ENCODE measurements at places on chromosomes 5 and 9.
A peak's percentile ranks its signal among the peaks of the same experiment; 100 is the strongest.

- no peak for DNase-seq
Measured at GRCh38 chr5:72955143-72955767, 586 bp upstream of the FCHO2 start.

DNA sequence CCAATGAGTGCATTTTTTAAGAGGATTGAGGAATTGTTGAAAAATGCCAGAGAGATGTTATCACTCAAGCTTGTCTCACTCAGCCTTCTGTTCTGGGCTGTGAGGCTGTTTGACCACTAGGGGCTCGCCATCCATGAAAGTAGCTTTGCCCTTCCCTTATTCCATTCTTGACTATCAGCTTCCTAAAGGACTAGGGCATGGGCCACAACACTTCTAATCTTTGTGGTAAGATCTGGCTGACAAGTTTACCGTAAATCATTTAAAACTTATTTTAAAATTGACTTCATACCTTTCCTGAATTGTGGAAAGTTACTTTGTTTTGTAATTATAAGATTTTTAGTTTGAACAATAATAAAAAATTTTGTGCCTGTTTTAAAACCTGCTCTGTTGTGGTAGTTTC, 49.5 kb downstream of the TJP2 start:
- DNase-seq, result peak; percentile 31

DNA sequence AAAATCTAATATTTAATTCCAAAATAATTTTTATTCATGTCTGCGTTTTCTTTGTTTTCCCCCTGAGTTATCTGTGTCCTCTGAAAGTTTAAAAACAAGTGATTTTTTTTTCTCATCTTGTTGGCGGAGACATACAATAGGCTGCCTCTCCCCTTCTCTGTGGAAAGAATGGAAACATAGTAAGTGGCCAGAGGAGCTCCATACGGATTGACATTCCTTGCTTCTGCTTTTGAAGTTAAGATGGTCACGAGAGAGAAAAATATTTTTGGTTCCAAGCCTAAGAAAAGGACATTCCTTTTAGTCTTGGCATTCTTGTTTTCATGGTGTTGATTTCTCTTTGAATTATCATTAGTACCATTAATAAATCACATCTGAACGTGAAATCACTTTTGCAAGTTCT, 28.3 kb downstream of the ZNF462 start:
- DNase-seq, result no peak

DNA sequence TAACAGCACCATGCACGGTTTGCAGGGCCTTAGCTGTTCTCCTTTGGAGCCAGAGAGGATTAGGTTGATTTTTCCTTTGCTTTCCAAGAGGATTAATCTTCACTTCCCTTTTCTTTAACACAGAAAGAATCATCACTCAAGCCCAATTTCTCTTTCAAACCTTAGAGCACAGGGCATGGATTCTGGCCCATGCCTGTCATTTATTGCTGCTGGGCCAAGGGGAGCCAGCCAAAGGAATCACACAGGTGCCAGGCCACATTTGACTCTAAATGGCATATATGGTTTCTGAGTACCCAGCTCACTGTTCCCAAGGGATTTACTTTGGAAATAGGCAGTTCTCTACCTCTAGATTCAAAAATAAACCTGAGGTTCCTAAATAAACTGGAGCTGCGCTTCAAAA, 58.3 kb downstream of the FBXL7 start:
- no peak for DNase-seq

DNA sequence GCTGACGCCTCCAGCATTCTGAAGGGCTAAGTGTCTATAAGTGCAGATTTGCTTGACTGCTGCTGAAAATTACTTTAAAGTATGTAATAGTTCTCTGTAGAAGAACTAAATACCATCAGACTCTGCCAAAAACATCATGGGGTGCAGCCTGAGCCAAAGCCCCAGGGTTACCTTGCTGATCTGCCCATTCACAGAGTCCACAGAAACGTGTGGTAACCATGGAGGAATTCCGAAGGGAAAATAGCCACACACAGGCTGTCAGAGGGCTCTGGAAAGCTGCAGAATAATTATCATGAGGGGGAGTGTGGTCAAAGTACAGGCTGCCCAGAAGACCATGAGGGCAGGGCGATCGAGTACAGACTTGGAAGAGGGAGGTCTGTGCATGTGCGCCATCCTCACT, 36.4 kb downstream of the RETREG1 start:
- no peak for DNase-seq

- DNase-seq, result no peak
Measured at GRCh38 chr5:142171270-142171669, 62.7 kb downstream of the NDFIP1 start.

- peak; percentile 32 for DNase-seq
Measured at GRCh38 chr5:78320401-78320800, 25.9 kb upstream of the AP3B1 start.

DNA sequence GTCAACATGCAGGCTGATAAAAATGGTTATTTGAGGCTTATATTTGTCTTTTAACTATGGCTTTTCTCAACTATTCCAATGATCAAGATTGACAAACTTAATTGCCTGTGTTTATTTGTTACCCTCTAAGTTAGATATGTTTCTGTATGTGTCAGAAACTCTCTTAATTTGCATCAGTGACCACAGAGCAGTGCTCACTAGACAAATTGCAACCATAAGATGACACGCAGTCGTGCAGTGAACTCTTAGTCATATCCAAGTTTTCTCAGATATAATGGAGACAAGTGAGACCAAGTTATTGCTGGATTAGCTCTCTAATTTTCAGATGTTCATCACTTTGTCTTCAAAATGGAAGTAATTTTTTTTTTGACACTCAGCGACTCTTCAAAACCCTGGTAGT, 342.2 kb upstream of the RFX3 start:
- no peak for DNase-seq

GRCh38 chr5:174325431-174325830, 279.9 kb downstream of the NSG2 start:
- no peak for DNase-seq

GRCh38 chr5:52759331-52759730, 28.4 kb upstream of the ITGA1 start:
- no peak for DNase-seq

- no peak for DNase-seq
Measured at GRCh38 chr9:126511411-126511810, 102.3 kb upstream of the LMX1B start.

DNA sequence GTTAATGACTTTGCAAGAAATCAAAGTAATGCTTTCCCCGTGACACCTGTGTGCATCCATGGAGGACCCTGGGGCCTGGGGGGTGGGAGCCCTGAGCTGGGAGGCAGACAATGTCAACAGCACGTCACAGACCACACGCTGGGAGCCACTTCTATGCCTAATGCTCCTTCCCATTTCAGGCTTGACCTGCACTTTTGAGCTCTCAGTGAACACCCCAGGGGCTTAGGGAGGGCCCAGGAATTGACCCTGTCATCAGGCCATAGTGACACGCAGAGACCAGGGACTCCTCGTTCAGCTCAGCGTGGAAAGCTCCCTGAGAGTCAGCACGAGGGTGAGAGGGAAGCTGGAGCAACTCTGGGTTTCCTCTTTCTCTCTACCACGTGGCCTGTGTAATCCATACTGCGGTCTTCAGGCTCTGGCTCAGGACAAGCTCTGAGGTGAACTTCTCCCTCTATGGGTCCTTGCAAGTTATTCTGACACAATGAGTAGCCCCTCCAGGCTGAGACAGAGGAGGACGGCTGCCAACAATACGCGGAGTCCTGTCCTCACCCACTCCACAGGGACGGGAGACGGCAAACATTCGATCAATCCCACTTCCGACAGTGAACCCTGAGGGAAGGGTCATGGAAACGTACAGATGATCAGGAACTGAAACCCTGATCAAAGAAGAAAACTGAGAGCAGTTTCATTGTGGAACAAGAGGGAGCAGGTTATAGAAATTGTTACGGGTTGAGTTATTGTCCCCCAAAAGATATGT, 130.8 kb upstream of the IRX4 start:
- peak; percentile 9 for DNase-seq

- peak; percentile 85 for DNase-seq
Measured at GRCh38 chr5:179818746-179819295, 1.9 kb upstream of the SQSTM1 start.

- DNase-seq, result no peak
Measured at GRCh38 chr5:108326982-108327381, 54.9 kb downstream of the FBXL17 start.

- no peak for DNase-seq
Measured at GRCh38 chr5:133782736-133783135, 170.4 kb upstream of the FSTL4 start.

GRCh38 chr5:143671021-143671420, 140.9 kb upstream of the HMHB1 start:
- DNase-seq, result no peak

DNA sequence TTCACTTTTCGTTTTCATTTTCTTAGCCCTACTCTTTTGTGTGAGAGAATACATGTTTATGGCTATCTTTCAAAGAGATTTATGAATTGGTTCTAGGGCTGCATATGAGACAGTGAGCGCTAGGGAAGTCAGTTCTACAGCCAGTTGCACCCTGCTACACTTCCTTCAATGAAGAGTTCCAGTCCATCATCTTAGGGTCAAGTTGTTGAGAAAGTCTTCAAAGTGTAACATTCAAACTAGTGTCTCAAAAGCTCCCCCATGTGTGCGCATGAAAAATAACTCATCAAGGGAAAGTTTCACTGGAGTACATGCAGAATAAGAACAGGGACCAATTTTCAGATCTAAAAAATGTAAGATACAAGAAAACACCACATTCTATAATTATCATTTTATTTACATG, 317.2 kb downstream of the DEPDC1B start:
- DNase-seq, result peak; percentile 49

- DNase-seq, result peak; percentile 45
Measured at GRCh38 chr9:98993570-98993945, 49.9 kb downstream of the COL15A1 start.

- DNase-seq, result peak; percentile 15
Measured at GRCh38 chr5:135589152-135589551, 10.4 kb upstream of the CXCL14 start.

DNA sequence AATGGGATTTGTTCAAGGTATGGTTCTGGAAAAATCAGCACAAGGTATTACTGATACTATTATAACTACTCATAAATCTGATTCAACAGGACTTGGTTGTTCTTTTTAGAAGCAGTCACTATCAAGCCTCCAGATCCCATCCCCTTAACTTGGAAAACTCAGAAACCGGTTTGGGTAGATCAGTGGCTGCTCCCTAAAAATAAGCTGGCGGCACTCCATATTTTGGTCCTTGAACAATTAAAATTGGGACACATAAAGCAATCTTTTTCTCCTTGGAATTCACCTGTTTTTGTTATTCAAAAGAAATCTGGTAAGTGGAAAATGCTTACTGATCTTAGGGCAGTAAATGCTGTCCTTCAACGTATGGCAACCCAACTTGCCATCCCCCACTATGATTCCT, 104.2 kb downstream of the SYK start:
- DNase-seq, result no peak

DNA sequence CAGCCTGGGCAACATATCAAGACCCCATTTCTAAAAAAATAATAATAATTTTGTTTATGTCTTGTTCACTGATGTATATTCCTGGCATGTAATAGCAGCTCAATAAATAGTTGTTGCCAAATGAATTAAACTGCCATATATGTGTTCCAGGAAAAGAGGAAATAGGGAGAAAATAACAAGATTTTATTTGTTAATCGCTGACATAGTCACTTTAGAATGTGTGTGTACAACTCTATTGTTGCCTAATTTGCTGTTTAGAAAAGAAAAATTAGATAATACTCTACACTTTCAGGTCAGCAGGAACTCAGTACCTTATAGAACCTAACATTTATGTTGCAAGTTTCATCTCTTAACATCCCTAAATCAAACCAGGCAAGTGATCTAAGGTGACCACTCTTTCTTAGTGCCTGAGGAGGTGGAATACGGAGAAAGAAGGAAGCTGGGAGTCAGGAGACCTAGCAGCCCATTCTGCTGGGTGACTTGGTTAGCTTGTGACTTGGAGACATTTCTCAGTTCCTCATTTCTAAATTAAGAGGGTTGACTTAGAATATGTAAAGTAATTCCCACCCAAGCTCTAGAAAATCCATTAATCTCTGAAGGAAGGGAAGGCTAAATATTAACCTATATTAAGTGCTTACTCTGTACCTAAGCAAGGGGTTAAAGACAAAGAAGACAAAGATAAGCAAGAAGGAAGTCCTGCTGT, 110.3 kb upstream of the IQGAP2 start:
- peak; percentile 67 for DNase-seq

DNA sequence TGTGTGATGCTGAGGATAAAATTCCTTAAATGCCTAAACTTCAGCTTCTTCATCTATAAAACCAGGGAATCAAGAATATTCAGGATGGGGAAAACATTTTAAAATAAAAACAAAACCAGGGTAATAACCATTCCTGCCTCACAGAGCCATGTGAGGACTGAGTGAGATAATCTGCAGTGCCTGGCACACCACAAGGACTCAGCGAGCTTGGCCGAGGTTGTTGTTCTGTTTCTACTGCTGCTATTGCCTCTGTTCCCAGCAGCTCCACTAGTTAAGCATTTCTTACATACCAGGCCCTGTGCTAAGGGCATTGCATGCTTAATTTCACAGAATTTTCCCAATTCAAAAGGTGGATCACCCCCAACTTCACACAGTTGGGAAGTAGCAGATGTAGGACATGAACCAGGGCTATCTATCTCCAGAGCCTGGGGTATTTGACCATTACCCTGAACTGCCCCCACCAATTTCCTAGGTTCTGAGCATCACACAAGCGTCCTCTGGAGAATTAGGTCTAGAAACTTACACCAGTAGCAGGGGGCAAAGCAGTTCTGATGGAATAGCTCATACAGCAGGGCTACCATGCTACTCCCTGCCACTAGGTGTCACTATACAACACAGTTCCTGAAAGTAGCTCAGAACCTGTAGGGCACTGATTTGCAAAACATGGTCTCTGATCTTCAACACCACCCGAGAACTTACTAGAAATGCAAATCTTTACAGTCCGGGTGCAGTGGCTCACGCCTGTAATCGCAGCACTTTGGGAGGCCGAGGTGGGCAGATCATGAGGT, 74.3 kb downstream of the LRSAM1 start:
- DNase-seq, result peak; percentile 74

DNA sequence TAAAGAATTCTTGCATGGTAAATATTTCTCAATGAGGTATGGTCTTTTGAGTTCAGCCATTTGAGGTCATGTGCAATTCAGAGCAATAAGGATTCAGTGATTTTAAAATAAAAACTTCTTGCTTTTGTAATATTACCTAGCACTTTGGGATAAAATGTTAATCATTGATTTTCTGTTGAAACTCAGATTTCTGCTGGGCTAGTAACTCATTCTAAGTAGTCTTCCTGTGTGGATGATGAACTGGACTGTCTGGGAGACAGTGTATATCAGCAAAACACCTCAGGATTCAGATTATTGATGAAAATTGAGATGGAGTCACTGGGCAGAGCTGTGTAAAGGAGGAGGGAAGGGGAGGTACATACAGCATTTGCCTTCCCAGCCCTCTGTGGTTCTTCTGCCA, 10.8 kb upstream of the PSAT1 start:
- no peak for DNase-seq

DNA sequence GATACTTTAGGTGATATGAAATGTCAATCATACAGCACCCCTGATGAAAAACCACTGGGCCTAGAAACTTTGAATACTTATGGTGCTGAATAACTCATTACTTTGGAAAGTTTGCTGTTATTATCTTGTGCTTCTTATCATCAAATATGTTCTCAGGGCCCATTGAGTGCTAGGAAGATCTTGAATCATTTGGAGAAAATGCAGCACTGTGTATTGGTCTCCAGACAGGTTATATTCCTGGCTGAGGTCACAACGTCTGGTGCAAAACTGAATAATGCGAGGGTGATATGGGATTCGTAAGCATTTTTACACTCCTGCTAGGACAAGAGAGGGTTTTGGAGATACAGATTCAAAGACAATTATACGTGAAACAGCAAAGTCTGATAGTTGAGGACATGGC, 249.4 kb upstream of the TNC start:
- no peak for DNase-seq

All from KBM-7 (cell line).